ENCODE measurements at places on chromosomes 6 and 20. TPM values are rescaled to one million over a fixed set of nuclear protein-coding genes. Genes with fewer than 3 reads are reported as not detected.

SNAI1 gene
- total RNA-seq, result 0.25 TPM

RNF182 gene
- total RNA-seq, result not detected

PRICKLE4 gene
- total RNA-seq, result not detected

FERMT1 gene
- total RNA-seq, result 0.27 TPM

ULBP2 gene
- total RNA-seq, result 0.43 TPM

DNA sequence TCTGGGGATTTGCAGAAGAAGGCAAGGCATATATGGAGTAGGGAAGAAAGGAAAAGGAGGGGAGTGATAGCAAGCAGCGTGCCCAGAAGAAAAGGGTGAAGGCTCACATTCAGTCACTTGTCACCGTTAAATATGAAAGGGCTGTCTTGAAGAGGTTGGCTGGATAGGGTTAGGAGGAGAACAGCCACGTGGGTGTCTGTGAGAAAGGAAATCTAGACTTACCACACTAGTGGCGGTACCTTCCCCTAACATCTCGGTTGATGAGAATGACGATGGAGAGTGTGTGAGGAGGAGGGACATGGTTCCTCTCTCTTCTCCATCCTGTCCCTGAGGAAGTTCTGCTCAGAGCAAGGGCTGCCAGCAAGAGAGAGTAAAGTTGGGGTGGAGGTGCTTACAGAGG is 74.3 kb upstream of the CCN6 start:
- no peak for DNase-seq

RNF5 gene
- 51.7 TPM for total RNA-seq

DNA sequence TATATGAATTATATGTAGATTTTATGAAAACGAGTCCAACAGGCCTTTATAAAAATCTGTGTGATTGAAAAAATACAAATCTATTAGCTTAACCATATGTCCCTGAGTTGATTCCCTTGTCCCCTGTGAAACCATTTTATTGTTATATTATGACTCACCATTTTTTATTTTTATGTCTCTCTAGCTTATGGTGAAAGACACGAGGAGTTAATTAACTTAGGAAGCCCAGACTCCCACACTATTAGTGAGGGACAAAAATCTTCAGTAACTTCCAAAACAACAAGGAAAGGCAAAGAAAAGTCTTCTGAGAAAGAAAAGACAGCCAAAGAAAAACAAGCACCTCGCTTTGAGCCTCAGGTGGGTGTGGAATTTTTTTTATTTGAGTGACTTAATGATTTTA is 183.1 kb downstream of the ADGB start:
- DNase-seq, result no peak

Data from activated CD4-positive, alpha-beta T cell treated with anti-CD3 and anti-CD28 coated beads for 36 hours (primary cell).